ENCODE measurements at places on chromosomes 1 and 21.

DNA sequence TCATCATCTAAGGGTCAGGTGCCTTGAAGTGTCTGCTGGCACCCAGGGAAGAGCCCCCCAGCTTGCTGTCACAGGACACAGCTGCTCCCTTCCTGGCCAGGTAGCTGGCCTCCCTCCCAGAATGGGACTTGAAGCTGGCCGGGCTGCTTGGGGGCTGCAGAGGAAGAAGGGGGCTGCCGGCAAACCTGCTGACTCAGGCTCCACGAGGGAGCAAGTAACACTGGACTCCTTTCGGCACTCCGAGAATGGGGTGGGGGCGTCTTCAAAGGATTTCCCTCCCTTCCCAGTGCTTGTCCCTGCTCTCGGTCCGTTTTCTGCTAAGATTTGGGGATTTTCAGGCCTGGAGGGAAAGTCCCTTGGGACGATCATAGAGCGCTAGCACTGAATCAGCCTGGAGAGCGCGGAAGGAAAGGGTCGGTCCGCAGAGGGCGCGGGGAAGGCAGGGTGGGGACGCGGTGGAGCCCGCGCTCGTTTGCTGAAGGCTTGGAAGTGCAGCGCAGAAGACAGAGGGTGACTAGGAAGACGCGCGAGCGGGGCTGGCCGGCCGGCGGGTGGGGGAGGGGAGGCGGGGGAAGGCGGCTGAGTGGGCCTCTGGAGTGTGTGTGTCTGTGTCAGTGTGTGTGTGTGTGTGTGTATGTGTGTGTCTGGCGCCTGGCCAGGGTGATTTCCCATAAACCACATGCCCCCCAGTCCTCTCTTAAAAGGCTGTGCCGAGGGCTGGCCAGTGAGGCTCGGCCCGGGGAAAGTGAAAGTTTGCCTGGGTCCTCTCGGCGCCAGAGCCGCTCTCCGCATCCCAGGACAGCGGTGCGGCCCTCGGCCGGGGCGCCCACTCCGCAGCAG, at the start of gene CSF1:
TSS of gene CSF1 (plus strand) at position 727 of the 840 bp plus-strand sequence. CDS start 175 bp downstream, outside the sequence.
- no peak for DNase-seq

DNA sequence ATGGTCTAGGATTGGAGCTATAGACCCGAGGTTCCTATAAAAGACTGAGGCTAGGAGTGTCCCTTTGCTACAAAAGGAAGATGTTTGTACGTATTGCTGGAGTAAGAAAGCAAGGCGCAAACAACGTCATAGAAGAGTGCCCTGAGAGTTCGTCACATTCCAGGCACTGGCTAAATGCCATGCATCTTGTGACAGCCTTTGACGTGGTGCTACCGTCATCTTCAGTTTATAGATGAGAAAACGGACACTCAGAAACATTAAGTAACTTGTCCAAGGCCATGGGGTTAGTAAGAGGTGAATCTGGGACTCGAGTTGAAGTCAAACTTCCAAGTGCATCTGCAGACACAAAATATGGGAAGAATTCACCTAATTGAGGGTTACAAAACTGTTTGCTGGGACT, 104.2 kb upstream of the SLC45A1 start:
- no peak for DNase-seq

DNA sequence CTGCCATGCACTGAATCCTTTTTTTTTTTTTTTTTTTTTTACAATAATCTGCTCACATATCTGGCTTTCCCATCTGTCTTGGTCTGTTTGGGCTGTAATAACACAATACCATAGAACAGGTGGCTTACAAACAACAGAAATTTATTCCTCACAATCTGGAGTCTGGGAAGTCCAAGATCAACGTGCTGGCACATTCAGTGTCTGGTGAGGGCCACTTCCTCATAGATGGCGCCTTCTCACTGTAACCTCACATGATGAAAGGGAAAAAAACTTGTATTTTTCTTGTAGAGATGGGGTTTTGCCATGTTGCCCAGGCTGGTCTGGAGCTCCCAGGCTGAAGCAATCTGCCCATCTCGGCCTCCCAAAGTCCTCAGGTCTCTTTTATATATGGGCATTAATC, 13.0 kb upstream of the PARP1 start:
- no peak for DNase-seq

DNA sequence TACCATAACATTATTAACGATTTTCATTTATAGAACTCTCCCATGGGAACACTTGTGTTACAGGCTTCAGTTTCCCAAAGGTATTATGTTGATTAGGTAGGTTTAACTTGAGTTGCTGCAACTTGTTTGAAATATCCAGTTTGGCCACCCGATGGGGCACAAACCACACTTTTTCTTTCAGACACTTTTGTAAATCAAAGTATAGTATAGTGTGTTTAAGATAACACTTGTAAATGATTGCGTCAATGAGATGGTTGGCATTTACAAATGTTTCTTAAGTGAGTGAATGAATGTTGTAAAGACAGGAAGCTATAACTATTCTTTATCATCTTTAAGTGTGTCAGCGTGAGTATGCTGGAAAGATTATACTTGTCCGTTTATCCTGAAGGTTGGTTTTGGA, 4.3 kb downstream of the XPR1 start:
- DNase-seq: no peak

- no peak for DNase-seq
Measured at GRCh38 chr1:22708777-22709176, 1.9 kb upstream of the EPHB2 start.

GRCh38 chr21:36504067-36505058, 24.4 kb upstream of the CLDN14 start:
- peak; percentile 18 for DNase-seq

GRCh38 chr1:161009602-161010211, 11.2 kb downstream of the F11R start:
- no peak for DNase-seq

DNA sequence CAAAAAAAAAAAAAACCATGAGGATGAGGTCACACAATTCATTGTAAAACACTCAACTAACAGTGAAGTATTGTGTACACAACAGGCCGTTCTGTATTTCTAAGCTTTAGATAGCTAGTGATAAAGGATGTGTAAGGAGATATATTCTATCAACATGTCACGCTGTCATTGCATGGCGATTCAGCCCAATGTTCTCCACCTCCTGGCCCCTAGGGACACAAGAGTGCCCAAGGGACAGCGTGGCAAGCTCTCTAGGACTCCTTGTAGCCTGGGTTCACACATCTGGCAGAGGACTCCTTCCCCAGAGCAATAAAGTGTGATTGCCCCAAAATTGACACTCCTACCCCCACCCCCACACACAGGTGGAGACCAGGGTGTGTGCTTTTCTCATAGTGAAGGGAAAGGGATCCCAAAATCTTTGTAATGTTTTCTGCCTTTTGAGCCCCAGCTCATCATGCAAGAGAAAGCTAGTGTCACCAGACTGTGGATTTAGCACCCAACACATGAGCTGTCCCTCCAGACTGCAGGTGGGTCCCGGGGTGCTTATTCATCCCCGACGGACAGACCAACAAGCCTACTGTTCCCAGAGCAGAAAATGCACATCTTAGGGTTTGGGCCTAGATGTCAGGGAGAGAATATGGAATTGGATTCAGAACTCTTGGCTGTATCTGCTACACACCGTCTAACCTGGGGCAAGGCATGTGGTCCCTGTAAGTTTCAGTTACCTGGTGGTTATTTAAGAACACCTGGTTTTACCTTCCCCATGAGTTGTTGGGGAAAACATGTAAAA, 11.5 kb downstream of the TMPRSS3 start:
- DNase-seq: no peak

DNA sequence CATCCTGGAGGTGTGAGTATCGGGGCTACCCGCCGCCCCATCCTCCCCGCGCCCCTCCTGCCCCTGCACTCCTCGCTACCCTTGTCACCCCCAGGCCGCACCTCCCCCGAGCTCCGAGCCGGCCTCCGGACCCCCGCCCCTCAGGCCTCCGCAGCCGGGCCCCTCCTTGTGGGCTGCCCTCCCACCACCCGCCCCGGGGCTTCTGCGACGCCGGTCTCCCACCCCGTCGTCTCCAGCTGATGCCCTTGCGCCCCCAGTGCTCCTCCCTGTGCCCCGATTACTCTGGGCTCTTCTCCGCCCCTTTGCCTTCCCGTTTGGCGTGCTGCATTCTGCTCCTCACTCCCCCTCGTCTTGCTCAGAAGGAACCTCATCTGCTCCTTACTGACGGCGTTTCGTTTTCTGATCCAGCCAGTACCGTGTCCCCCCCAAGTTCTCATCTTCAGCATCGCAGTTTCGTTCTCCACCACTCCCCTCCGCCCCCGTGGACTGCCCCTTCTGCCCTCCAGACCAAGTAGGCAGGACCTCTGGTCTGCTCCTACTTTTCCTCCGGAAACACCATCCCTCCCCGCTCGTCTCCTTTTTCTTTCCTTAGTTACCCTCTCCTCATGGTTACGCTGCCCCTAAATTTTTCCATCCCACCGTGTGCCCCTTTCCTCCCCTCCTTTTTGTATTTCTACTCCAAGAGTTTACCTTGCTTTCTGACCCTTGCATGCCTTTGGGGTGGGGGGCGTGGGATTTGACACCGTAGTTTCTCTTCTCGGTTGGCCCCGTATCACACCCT, 841 bp downstream of the SNX27 start:
- DNase-seq: no peak

GRCh38 chr1:246728311-246728710, 4.1 kb downstream of the SCCPDH start:
- DNase-seq: no peak

- no peak for DNase-seq
Measured at GRCh38 chr1:240797050-240797449, 185.1 kb upstream of the GREM2 start.

DNA sequence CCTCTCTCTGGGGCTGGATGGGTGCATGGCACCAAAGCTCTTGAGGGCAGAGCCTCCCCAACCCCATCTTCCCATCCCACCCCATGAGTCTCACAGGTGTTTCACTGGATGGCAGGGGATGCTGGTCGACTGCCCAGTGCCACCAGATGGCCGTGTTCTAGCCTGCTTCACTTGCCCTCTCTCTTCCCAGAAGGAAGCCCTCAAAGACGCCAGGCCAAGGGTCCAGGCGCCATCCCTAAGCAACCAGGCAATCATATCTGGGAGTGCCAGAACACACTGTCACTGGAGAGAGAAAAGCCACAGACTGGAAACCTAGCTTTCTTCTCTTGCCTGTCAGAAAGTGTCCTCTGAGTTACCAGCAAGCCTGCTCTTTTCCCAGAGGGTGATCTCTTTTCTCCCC, 26.7 kb downstream of the PIGM start:
- DNase-seq: no peak
